Activated naive CD8-positive, alpha-beta T cell treated with anti-CD3 and anti-CD28 coated beads, Interleukin-2, amount 10 ng/mL, durations not matched to agents 7 days and 5 days (primary cell): ENCODE measurements at places on chromosomes 7 and 10. TPM values are rescaled to one million over a fixed set of nuclear protein-coding genes. Genes with fewer than 3 reads are reported as not detected.

The TUBAL3 gene
- not detected for total RNA-seq

The CADPS2 gene
- not detected for total RNA-seq

The NKX1-2 gene
- total RNA-seq = not detected

The CCT6A gene
- total RNA-seq = 94.9 TPM

The PON3 gene
- total RNA-seq = not detected

The MACC1 gene
- 0.34 TPM for total RNA-seq

The PHYH gene
- 15.1 TPM for total RNA-seq

The LRRD1 gene
- not detected for total RNA-seq

The CAMK2B gene
- total RNA-seq = 0.11 TPM

The LRWD1 gene
- 14.7 TPM for total RNA-seq

The HNRNPF gene
- total RNA-seq = 351 TPM

The ASZ1 gene
- not detected for total RNA-seq

The ZDHHC6 gene
- total RNA-seq = 48.1 TPM

The ZEB1 gene
- 40.2 TPM for total RNA-seq

The NAT16 gene
- not detected for total RNA-seq

The SPDYE8 gene
- not detected for total RNA-seq

The PNLIPRP1 gene
- total RNA-seq = not detected

The RINT1 gene
- total RNA-seq = 22.0 TPM

The ASIC3 gene
- total RNA-seq = 6.0 TPM

The NODAL gene
- total RNA-seq = not detected

The ADAM8 gene
- 91.0 TPM for total RNA-seq

The SUGCT gene
- total RNA-seq = 0.57 TPM

The CYP3A5 gene
- not detected for total RNA-seq

The ELN gene
- not detected for total RNA-seq

The ZNF862 gene
- total RNA-seq = 44.1 TPM

The TRIM50 gene
- not detected for total RNA-seq

The ANKIB1 gene
- 75.5 TPM for total RNA-seq

The GRID2IP gene
- total RNA-seq = 0.53 TPM

The DMBT1 gene
- total RNA-seq = not detected

The KNDC1 gene
- 0.40 TPM for total RNA-seq

The TMEM236 gene
- 0.08 TPM for total RNA-seq

The MSMB gene
- not detected for total RNA-seq

The ASAH2 gene
- total RNA-seq = 3.5 TPM

The SLC26A5 gene
- total RNA-seq = 0.25 TPM

The HELLS gene
- total RNA-seq = 98.1 TPM
